ENCODE measurements at places on chromosomes 16 and 17.
A peak's percentile ranks its signal among the peaks of the same experiment; 100 is the strongest.

- no peak for DNase-seq
Observed at GRCh38 chr16:70480127-70481105, 26.0 kb downstream of the FCSK start.

DNA sequence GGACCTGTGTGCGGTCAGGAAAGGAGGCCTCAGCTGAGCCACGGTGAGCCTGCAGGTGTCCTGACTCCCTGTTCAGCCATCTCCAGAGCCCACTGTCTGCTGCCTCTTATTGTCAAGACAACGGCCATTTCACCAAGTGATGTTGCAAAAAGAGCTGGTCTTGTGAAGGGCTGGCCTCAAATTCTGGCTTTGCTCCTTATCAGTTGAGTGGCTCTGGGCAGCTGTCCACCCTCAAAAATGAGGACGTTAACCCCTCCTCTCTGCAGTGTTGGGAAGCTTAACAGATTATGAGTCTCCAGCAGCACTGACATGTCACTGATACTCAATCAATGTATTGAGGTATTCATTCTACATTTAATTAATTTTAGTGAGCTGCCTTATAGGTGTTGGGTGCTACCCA lies 171.1 kb upstream of the TOX3 start:
- DNase-seq, result no peak

DNA sequence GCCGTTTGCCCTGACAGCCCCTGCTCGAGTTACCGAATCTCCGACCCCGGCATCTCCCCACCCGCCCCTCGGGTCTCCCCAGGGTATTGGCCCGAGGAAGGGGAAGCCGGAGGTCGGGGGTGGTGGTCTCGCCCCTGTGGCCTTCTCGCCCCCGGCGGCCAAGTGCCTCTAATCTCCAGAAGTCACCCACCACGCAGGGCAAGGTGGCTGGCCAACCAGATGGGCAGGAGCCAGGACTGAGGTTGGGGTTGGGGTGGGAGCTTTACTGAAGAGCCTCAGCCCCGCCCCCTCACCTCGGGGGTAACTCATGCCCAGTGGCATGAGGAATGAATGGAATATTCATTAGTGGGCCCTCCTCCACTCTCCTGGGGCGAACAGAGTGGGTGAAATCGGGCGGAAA lies 637 bp downstream of the DHRS11 start:
- no peak for DNase-seq

DNA sequence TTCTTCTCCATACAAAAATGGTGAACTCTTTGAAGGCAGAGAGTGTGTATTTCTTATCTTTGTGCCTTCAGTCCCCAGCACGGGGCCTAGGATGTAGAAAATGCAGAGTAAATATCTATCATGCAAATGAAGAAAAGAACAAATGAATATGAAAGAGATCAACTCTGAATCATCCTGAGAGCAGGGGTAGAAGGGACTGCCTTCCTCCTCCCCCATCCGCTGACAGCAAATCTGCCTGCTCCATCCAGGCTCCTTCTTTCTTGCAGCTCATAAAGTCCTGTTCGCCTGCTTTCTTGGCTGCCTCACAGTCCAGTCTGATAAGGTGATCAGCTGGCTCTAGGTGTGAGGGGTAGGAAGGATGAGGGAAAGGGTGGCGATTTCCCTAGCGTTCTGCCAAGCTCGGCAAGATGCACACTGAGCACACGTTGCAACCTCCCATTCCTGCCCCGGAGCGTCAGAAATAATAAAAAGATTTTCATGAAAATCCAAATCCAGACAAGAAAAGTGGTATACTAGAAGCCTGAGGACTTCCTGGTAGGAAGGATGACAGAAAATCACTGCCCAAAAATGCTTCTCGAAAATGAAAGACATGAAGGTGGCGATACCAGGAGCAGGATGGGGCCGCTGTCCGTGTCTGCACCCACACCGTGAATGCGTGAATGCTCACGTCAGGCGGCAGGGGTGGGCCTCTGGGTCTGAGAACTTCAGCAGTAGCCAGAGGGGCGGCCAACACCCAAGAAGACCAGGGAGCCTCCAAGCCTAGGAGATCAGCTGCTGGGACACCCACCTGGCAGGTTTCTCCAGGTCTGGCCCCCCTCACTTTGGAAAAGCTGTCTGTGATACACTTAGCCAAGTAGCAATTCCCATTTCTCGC lies 67.1 kb downstream of the VPS53 start:
- no peak for DNase-seq

DNA sequence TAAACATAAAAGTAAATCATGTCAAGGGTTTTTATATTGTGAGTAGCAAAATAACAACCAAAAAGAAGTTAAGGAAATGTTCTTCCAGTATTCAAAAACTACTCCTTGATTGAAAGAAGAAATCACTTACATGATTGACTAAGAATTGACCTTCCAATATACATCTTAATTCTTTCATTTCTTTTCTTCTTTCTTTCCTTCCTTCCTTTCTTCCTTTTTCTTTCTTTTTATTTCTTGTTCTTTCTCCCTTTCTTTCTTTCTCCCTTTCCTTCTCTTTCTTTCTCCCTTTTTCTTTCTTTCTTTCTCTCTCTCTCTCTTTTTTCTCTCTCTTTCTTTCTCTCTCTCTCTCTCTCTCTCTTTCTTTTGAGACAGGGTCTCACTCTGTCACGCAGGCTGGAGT lies 60.7 kb upstream of the SOX9 start:
- no peak for DNase-seq

- no peak for DNase-seq
Observed at GRCh38 chr17:36107660-36108059, 4.0 kb downstream of the CCL4 start.

- no peak for DNase-seq
Observed at GRCh38 chr17:66807182-66807581, 27.7 kb upstream of the CACNG5 start.

- DNase-seq, result peak; percentile 68
Observed at GRCh38 chr16:24700549-24701392, 28.7 kb upstream of the TNRC6A start.

- DNase-seq, result no peak
Observed at GRCh38 chr16:56615353-56615752, 7.0 kb downstream of the MT2A start.

- DNase-seq, result no peak
Observed at GRCh38 chr16:77262971-77263370, 63.8 kb downstream of the SYCE1L start.

- peak; percentile 72 for DNase-seq
Observed at GRCh38 chr17:2975469-2975958, 87.9 kb downstream of the OR1D5 start.

GRCh38 chr16:85753559-85753958 lies 2.7 kb upstream of the C16orf74 start:
- DNase-seq, result no peak

GRCh38 chr16:18832006-18832405 lies 30.7 kb upstream of the ARL6IP1 start:
- DNase-seq, result no peak

DNA sequence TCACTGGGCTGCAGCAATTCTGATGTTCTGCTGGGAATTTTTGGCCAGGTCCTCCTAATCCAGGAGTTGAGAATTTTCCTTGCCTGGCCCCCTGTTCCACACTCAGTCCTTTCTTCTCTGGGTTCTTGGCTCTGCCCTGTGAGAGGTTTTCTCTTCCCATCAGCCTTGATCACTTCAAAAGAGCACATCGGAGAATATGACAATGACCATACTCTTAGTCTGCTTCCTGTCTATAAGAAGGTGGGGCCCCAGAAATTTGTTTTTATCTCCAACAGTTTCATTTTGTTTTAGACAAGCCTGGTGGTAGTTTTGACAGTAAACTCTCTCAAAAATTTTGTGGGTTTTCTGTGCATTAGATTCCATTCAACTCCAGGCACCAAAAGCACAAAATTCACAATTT lies 70.7 kb downstream of the C17orf67 start:
- DNase-seq, result no peak

DNA sequence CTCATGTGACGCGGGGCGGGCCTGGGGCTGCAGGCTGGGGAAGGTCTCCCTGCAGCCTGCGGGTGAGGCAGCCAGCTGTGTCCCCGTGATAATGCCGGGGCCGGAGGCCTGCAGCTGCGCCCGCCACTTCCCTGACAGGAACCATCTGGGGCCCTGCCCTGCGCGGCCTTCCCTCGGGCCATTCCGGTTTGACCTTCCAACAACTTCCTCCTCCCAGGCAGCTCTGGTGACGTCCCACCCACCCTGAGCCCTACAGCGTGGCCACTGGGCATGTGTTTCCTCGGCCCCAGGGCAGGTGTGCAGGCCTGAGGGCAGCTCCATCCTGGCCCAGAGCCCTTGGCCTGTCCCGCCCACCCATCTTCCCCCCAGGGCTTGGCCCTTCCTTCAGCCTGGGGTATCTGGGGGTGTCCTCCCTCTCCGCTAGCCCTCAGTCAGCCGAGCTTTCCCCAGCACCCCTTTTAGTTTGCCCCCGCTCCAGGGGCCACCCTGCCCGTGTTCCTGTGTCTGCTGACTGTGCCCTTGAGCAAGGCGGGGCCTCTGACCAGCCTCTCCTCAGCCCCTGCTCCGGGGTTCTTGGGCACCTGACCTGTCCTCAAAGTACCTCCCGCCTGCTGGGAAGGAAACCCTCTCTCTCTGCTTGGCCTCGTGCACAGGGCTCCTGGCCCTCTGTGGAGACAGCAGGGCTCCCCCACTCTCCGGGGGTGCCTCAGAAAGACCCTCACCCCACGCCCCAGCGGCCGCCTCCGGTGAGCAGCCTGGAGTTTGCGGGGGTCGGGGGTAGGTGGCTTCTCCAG lies at the start of gene CBFA2T3:
Gene CBFA2T3, minus strand, starts transcription at position 190 of the 794 bp plus-strand sequence. CDS start 400 bp downstream, outside the sequence.
- DNase-seq, result no peak

DNA sequence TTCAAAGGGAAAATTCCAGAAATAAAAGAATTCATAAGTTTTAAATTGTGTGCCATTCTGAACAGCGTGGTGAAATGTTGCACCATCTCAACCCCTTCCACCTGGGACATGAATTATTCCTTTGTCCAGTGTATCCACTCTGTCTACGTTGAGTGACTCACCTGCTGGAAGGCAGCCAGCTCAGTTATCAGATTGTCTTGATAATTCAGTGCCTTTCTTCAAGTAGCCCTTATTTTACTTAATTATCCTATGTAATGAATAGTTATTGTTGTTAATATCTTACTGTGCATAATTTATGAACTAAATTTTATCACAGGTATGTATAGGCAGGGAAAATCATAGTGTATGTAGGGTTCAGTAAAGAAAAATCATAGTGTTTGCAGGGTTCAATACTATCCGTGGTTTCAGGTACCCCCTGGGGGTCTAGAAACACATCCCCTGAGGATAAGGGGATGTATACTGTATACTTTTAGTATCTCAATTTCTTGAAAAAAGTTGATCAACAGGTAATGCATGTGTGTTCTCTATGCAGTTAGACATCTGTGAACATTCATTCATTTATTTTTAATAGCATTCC lies 7.7 kb upstream of the PCTP start:
- DNase-seq, result no peak

DNA sequence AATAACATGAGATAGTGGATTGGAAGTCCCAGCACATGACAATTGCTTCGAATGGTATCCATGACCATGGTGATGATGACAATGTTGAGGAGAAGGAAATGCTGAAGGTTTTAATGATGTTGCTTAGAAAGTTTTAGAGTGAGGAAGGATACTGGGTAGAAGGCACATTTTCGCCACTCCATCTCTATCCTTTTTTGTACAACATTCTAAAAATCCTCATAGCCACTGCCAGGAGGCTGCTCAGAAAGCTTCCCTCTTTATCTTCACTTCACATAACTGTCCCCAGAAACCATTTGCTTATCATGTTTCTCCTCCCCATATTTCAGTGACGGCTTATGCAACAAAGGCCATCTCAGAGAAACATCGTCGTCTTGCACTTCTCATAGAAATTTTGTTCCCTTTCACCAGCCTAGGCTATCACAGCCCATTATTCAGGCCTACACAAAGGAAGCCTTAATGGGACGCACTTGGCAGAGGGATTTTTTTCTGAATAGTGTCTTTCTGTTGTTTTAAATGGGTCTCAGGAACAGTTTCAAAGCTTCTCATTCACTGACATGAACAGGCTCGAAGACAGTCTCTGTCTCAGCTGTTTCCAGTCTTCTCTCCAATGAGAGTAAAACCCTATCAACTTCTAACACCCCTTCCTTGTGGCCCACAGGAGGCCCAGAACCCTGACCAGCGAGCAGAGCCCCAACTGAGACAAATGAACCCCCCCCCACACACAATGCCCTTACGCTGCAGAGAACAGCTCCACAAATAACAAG lies 506.7 kb downstream of the HAPSTR1 start:
- DNase-seq, result no peak

- no peak for DNase-seq
Observed at GRCh38 chr17:37802712-37803416, 58.0 kb upstream of the HNF1B start.

- DNase-seq, result no peak
Observed at GRCh38 chr16:26491101-26491670, 575.5 kb upstream of the C16orf82 start.

DNA sequence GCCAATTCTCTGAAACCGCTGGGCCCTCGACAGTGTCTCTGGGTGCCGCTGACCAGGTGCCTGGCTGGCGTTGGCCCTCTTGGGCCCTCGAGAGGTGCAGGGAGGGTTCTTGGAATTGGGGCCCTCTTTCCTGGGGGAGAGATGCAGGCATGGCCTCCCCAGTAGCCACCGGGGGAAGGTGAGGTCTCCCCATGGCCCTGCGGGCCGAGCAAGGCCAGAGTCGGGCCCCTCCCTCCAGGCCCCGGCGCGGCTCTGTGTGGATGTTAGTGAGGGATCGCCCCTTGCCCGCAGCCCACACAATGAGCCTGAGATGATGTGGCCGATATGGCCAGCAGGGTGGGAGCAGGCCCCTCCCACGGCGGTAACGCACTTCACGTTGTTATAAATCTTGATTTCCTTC lies 23.1 kb upstream of the C1QTNF8 start:
- no peak for DNase-seq

GRCh38 chr17:59963738-59964481 lies 630 bp downstream of the RNFT1 start:
- peak; percentile 31 for DNase-seq

DNA sequence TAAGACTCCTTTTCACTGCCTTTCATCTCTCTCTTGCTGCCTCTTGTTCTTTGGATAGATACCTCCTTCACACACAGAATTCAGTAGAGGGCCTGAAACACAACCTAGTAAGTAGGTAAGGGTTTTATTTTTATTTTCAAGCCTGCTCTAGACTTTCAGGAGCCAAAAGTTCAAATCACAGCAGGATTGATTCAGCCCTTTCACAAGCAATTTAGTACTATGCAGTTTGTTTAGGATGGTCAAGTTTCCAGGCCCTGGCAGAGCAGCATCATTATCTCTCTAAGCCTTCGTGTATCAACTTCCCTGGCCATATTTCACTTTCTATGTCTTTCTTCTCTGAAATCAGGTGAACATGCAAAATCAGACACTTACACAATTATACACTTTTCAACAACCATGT lies 148.8 kb upstream of the CORO6 start:
- DNase-seq, result no peak

DNA sequence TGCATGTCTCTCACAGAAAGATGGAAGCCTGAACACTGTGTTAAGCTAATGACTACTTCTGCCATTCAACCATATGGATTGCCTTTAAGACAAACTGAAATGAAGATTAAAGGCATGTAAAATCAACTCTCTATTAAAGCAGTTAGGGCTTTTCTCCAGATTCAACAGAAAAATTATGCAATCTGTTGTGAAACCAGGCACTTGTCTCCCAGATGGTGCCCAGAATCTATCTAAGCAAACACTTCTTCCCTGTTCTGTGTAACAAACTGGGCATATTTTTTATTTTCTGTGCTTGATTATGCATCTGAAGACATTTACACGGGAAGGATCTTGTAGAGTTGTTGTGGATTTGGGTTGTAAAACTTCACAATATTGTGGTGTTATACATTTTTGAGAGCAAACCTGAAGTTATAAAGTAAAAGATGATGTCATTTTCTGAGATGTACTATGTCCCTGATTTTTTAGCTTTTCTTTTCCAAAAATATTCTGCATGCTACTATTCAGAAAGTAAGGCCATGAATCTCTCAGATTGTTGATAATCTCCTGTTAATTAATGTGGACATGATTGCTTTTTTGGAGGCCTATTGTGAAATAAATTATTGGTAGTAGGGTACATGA lies 1550.3 kb downstream of the CDH8 start:
- no peak for DNase-seq

All from NCI-H460 (cell line).